ENCODE measurements at places on chromosomes 11 and 22.

GRCh38 chr11:69494851-69495250 is 13.4 kb downstream of the LINC01488 start:
- DNase-seq: no peak

GRCh38 chr11:95375451-95375850 is 144.4 kb upstream of the SESN3 start:
- DNase-seq: no peak

- DNase-seq: no peak
Observed at GRCh38 chr11:93741882-93742226, 382 bp downstream of the C11orf54 start.

GRCh38 chr11:46265764-46266163 is 11.7 kb upstream of the CREB3L1 start:
- DNase-seq: no peak

- DNase-seq: no peak
Observed at GRCh38 chr22:28034760-28035401, 115.8 kb upstream of the PITPNB start.
